ENCODE measurements at places on chromosomes 3 and 15.

DNA sequence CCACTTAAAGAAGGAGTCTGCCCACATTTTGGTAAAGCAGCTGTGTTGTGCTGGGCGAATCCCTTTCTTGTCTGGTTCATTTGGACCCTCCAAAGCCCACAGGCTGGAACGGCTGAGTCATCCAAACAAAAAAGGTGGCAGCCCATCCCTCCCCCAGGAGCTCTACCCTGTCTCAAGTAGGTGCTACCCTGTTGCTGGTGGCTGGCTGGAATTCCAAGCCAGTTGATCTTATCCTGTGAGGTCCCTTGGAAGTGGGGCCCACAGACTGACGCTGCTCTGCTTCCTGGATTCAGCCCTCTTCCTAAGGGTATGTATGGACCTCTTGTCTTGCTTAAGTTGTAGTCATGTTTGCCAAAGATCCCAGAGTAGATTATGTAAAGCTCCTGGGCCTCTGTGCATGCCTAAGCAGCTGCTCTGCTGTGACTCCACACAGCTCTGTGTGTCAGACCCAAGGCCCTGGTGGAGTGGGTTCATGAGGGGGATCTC, 44.5 kb downstream of the CCR1 start:
- DNase-seq = no peak

- no peak for DNase-seq
Observed at GRCh38 chr15:23074684-23075083, 35.3 kb upstream of the TUBGCP5 start.

DNA sequence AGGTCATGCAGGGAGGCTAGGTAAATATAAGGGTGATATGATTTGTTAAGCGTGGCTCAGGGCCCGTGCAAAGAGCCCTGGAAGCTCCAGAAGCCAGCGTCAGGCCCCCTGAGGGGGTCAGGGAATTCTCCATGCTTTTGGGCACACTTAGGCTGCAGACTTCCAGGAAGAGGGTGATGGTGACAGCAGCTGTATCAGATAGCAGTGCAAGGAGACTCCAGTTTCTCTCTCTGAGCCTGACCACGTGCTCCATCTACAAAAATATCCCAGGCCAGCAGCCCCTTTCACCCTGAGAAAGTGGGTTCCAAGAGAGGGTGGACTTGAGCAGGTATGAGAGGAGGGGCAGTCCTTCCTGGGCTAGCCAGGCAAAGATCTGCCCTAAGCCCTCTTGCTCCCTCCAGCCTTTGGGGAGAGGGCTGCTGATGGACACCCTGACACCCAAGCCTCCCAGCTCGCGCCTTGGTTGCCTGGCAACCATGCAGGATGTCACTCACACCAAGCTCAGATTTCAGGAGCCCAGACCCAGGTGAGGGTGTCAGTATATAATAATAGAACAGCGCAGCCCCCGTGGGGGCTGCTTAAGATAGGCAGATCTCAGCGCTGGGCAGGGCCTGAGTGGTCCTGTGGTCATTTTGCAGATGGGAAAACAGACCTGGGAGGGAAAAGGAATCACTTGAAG, 35.8 kb downstream of the ATP2B2 start:
- DNase-seq = no peak

DNA sequence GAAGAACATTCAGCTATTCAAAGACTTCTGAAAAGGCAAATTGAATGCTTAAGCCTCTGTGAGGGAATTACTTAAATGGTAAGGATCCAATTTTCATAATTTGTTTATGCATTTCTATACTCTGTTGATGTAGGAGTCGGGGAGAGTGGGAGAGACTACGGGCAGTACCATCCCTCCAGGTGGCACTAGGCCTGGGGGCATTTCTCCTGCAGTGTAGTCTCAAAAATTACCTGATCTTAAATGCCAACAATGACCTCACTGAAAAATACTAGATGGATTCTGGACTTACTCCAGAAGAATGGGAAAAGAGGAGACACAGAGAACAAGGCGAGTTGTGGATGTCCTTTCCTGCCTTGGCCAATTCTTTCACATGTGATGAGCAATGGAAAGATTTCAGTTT, 77.8 kb upstream of the PLXND1 start:
- DNase-seq = no peak

- DNase-seq = peak; percentile 58
Observed at GRCh38 chr15:90956274-90957030, 1.8 kb downstream of the RCCD1 start.

All from stimulated activated CD4-positive, alpha-beta T cell treated with anti-CD3 and anti-CD28 coated beads, TNF-alpha, amount 100 ng/mL, for 48 hours (primary cell).